Heart left ventricle (tissue), 16 donors: ENCODE measurements at places on chromosomes 3 and 15. TPM values are rescaled to one million over a fixed set of nuclear protein-coding genes. Genes with fewer than 3 reads are reported as not detected.

The ZNF662 gene
- total RNA-seq = 5.6 TPM

The PCNP gene
- total RNA-seq = 141 TPM

The PLA2G4E gene
- not detected for total RNA-seq

The KCNMB2 gene
- total RNA-seq = not detected

DNA sequence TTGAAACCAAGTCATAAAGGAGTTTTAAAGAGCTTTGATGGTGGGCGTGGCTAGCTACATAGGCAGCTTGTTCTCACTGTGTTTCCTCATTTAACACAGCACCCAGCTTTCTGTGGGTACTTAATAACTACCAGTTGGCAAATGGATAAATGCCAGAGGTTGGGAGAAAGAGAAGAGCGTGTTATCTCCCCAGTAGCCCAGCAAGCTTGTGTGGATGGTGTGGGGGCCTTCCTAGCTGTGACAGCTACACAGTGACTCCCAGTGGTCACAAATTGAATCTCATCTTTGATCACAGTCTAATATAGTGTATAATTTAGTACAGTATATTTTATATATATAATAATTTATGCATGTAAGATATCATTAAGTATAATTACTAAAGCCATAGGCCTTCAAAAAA is 984.1 kb downstream of the EPHA3 start:
- no peaks in the 10 kb centered on the region for H3K4me1 ChIP-seq
- peak; percentile 21 for DNase-seq
- H3K27me3 ChIP-seq = no peaks in the 10 kb centered on the region

GRCh38 chr3:20140881-20141280 is 45.1 kb downstream of the SGO1 start:
- H3K4me1 ChIP-seq = peaks cover 5% of the 10 kb centered on the region
- H3K4me3 ChIP-seq = no peak overlapping the region
- DNase-seq = no peak

DNA sequence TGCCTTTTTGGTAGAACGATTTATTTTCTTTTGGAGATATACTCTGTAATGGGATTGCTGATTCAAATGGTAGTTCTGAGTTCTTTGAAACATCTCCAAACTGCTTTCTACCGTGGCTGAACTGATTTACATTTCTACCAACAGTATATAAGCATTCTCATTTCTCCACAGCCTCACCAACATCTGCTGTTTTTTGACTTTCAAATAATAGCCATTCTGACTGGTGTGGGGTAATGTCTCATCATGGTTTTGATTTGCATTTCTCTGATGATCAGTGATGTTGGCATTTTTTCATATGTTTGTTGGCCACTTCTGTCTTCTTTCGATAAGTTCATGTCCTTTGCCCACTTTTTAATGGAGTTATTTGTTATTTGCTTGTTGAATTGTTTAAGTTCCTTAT is 154.0 kb downstream of the ABHD5 start:
- H3K4me3 ChIP-seq = no peak overlapping the region
- no peaks in the 10 kb centered on the region for H3K27me3 ChIP-seq
- H3K4me1 ChIP-seq = no peaks in the 10 kb centered on the region
- no peak overlapping the region for H3K27ac ChIP-seq

DNA sequence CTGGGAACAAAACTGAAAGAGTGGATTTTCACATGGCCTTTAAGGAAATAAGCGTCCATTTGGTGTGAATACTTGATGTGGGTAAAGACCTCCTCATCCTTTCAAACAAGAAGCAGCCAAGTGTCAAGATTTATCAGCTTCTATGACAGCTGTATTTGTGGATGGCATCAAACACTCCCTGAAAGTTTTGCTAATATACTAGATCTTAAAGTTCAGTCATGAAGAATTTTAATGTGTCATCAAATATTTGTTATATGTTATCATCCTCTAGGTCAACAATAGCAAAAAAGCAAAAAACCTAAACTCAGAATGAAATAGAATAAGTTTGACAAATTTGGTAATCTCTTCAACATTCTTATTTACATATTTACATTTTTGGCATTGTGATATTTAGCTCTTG is 29.1 kb upstream of the LYSMD4 start:
- no peaks in the 10 kb centered on the region for H3K27me3 ChIP-seq
- no peak overlapping the region for H3K4me3 ChIP-seq
- no peak for DNase-seq
- H3K4me1 ChIP-seq = no peaks in the 10 kb centered on the region
- H3K27ac ChIP-seq = no peak overlapping the region
